ENCODE measurements at places on chromosomes 1 and 21.

GRCh38 chr1:60620087-60620486 is 462.3 kb upstream of the NFIA start:
- no peak for DNase-seq

DNA sequence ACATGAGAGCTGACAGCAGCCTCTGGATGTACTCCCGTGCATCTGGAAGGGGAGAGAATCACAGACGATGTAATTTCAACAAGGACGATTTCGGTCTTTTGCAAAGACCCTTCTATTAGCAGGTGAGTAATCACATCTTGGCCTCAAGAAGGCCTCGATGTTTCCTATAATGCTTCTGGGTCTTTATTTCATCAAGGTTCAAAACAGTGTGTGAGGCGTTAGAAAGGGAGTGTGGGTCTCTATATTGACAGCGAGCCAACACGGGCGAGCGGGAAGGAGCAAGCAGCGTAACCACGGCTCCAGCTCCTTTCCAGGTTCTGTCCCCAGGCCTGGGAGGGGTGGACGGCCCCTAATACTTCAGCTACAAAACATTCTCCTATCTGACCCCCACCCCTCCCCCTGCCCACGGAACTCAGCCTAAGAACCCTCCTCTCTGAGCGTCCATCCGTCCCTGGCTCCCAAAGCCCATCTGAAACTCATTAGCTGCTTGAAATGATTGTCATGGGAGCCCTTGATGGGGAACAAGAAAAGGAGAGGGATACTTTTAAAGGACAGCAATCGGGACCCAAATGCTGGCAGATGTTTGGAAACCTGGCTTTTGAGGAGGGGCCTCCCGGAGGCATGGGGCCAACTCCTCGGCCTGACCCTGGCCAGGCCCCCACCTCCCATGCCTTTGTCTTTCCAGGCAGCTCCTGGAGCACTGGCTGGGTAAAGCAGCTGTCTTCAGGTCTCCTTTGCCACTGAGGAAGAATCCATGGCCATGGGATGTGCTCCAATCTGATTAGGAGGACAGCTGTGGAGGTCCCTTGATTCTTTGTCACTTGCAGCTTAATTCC is 250.8 kb downstream of the FOXD2 start:
- DNase-seq: no peak

- DNase-seq: no peak
Measured at GRCh38 chr21:42939582-42940413, 14.4 kb upstream of the ERVH48-1 start.

GRCh38 chr1:67635055-67635809 is 49.8 kb upstream of the GADD45A start:
- no peak for DNase-seq

- DNase-seq: no peak
Measured at GRCh38 chr1:3234956-3235355, 166.0 kb downstream of the PRDM16 start.

DNA sequence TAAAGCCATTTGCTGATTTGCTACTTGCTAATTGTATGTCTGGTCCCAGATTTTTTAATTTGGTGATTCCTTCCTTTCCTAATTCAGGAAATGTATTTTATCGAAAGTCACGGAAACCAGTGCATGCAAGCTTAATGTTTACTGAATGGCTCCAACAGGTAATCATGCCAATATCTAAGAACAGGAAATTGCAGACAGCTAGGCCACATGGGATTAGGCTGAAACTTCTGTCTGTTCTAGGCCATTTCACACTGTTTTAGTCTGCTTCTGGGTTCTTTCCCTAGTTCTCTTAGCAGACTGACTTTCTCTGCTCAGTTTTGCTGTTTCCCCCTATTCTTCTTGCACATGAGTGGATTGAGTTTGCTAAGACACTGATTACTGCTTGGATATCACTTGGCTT is 111.4 kb downstream of the NTNG1 start:
- no peak for DNase-seq

DNA sequence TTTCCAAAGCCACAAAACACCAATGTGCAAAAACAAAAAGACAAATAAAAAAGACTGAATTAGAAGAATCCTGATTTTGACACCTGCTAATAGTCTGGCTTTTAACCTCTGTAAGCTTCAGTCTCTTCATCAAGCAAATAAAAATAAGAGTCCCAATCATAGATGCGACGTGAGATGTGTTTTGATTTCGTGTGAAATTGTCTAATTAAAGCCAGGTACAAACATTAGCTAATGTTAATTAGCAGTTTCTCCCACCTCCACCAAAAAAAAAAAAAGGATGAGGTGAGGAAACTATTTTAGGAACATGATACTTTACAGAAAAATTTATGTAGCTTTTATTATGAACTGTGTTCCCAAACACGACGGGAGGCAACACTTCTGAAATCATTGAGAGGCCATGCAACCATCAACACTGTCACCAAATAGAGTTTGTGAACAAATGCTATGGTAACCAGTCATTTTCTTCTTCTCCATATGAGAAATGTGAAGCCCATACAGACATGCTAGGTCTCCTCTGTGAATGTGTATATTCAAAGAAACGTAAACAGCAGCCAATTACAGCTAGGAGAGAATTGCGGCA is 6.7 kb upstream of the EVI5 start:
- no peak for DNase-seq

GRCh38 chr1:1894354-1895059 is 3.6 kb upstream of the GNB1 start:
- no peak for DNase-seq

GRCh38 chr1:104018922-104019674 is 269.4 kb downstream of the AMY1C start:
- DNase-seq: no peak

DNA sequence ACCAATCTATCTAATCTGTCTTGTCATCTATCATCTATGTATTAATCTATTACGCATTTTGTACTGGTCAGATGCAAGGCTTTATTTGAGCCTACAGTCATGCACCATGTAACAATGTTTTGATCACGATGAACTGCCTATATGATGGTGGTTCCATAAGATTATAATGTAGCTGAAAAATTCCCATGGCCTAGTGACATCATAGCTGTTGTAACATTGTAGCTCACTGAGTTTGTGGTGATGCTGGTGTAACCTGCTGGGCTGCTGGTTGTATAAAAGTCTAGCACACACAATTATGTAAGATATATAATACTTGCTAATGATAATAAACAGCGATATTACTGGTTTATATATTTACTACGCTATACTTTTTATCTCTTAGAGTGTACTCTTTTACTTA is 64.8 kb upstream of the IGSF5 start:
- no peak for DNase-seq

GRCh38 chr1:116948046-116948445 is 38.3 kb downstream of the PTGFRN start:
- DNase-seq: no peak

- DNase-seq: no peak
Measured at GRCh38 chr1:87778896-87779295, 450.2 kb downstream of the LMO4 start.

- no peak for DNase-seq
Measured at GRCh38 chr1:119660253-119661083, 12.4 kb upstream of the ZNF697 start.

DNA sequence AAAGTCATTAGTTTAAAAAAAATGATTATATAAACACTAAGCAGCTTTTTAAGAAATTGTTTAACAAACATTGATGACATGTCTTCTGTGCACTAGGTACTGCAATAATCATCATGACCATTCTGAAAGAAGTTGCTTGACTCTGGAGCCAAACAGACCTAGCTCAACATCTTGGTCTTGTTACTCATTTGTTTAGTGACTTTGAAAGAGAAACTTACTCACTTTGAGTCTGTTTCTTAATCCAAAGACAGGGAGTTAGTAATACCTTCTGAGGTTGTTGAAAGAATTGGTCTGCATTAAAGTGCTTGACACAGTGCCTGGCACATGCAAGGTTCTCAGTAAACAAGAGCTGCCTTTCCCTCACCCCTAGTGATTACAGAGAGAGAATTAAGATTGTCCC is 84.4 kb downstream of the SGIP1 start:
- no peak for DNase-seq

DNA sequence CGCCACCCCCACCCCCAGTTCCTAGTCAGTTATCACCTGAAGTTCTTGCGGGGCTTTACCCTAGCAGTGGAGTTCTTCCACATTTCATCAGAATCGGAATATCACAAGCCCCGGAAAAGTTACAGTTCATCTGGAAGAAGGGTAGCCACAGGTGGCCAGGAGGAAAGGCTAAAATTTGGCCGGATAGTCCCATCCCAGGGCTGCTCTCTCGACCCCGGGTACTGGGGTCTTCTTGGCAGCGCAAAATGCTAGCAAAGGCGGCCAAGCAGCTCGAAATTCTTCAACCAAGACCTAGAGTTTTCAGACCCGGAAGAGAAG is 7.9 kb downstream of the HLX start:
- no peak for DNase-seq

DNA sequence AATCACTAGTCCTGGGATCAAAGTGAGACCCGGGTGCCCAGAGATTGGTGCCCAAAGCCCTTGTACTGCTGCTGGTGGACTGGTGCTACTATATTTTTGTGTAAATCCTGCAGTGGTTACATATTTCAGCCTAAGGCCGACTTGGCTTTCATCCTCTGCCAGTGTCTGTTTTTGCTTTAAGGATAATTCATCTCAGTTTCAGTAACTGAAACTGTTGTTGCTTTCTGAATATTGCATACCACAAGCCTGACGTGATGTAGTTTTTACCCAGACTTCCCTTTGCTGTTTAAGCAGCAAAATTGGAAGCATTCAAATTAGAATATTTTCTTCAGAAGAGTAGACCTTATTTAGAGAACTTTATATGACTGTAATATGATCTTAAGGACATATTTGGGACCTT is 341.8 kb downstream of the RYR2 start:
- DNase-seq: no peak

GRCh38 chr1:14590411-14591180 is 7.9 kb upstream of the KAZN start:
- DNase-seq: peak; percentile 32

- DNase-seq: no peak
Measured at GRCh38 chr21:28336314-28336713, 656.4 kb downstream of the LTN1 start.

GRCh38 chr1:198623752-198624647 is 14.8 kb upstream of the PTPRC start:
- no peak for DNase-seq

- no peak for DNase-seq
Measured at GRCh38 chr21:15221799-15222386, 157.1 kb upstream of the NRIP1 start.

DNA sequence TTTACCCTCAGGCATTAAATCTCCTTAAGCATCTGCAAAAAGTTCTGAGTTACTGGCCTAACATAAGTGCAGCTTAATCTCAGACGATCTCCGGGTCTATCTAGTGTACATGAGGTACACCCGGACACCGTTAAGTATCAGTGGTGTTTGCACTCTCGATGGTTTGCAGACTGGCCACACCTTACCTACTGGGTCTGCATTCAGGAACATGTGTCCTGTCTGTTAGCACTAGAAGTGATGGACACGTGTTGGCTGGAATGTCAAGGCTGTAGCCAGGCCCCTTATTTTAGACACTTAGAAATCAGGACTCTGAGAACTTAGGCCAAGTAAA is 783 bp upstream of the AGL start:
- DNase-seq: peak; percentile 30

- no peak for DNase-seq
Measured at GRCh38 chr1:26412180-26412840, 1.7 kb downstream of the LIN28A start.

- DNase-seq: no peak
Measured at GRCh38 chr1:153366261-153366660, 8.6 kb downstream of the S100A9 start.

DNA sequence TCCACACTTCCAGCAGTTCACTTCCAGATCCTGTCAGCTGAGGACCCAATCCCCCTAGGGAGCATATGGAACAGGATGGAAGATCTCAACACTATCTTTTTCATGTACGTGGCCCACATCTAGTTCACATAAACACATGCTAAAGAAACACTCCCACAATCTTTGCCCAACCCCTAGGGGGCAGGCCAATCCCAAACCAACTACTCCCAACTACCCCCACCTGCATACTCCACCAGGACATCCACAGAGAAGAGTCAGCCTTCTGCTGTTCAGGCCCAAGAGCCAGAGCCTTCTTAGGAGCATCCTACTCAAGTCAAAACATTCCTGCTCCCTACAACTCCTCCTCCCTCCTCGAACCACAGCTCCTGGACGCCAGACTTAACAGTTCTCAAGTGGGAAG is 5.6 kb upstream of the SLC5A9 start:
- peak; percentile 17 for DNase-seq

- no peak for DNase-seq
Measured at GRCh38 chr1:41631971-41632370, 147.5 kb upstream of the EDN2 start.

DNA sequence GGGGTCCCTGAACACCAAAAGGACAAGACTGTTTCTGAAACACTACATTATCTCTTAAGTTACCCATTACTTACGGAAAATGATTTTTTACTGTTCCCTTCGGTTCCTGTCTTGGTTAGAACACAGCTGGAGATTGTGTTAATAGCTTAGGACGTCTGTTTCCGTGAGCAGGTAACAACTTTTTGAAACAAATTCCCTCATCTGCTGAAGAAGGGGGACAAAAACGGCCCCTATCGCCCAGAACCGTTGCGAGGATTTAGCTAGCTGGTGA is 67.8 kb downstream of the SLC35A3 start:
- DNase-seq: no peak

- no peak for DNase-seq
Measured at GRCh38 chr1:60612790-60613189, 469.6 kb upstream of the NFIA start.

GRCh38 chr1:206505702-206506355 is 1.5 kb upstream of the RASSF5 start:
- DNase-seq: peak; percentile 45

- DNase-seq: no peak
Measured at GRCh38 chr1:206448471-206448870, 21.8 kb upstream of the IKBKE start.
